ENCODE measurements at places on chromosomes 6 and 20.

DNA sequence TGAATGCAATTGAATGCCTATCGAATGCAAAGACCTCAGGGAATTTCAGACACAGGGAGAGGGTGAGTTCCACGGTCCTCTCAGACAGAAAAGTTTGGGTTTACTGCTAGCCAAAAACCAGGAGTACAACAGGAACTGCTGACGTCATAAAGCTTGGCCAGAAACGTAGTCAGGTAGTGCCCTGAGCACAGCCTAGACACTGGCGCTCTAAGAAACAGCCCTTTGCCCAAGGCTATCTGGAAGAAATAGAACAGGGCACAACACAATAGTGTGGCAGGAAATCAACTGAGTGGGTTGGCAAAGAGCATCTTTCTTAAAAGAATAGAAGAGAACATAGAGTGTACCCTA lies 58.0 kb downstream of the GFOD1 start:
- DNase-seq: no peak

GRCh38 chr6:137497721-137498463 lies 3.7 kb upstream of the OLIG3 start:
- no peak for DNase-seq

GRCh38 chr6:54404791-54405190 lies 96.5 kb downstream of the TINAG start:
- DNase-seq: peak; percentile 49

DNA sequence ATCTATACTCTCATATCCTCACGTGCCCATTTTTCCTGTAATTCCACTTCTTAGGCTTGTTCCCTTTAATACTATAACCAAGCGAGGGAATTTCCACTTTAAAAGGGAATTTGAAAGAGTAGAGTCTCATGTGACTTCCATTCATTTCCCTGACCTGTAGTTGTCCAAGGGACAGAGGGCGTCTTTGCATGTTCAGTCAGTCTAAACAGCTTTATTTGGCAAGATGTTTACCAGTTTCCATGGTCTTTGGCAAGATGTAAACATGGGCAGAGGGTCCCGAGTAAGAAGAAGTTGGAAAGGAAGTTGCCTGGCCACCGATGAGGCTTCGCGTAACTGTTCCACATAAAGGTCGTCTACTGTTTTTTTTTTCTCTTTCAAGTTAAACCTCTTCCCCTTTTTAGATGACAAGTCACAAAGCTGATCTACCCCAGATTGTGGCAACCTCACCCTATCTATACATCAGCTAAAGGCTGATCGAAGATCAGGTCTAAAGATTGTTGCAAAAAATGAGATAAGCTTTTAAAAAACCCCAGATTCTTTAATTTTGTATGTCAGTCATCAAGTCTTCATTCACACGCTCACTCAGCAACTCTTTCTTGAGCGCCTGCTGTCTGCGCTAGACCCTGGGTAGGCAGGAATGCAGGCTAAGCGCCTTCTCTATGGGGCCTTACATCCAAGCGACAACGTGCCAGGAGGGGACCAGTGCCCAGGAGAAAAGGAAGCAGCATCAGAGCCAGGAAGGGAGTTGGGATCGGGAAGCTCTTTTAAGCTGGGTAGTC lies 31.7 kb upstream of the CCR6 start:
- no peak for DNase-seq

DNA sequence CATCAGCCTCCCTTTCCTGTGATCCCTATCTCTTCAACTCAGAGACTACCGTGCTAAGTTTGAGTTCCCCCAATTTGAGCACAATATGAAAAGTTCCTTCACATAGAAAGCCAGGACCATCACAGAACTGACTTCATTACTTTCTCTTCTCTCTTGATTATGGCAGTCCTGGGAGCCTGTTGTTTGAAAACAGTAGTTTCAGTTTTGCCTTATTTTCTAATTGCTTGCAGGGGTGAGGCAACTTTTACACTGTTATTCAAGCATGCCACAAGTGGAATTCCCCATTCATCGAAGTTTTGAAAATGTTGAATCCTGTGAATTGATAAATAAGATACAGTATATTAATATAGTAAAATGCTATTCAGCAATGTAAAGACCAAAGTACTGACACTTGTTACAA lies 569.7 kb upstream of the MARCKS start:
- no peak for DNase-seq
